ENCODE measurements at places on chromosomes 12 and 14.

- DNase-seq = no peak
These were observed 308.8 kb downstream of the SNAPC1 start for GRCh38 chr14:62071039-62071438.

DNA sequence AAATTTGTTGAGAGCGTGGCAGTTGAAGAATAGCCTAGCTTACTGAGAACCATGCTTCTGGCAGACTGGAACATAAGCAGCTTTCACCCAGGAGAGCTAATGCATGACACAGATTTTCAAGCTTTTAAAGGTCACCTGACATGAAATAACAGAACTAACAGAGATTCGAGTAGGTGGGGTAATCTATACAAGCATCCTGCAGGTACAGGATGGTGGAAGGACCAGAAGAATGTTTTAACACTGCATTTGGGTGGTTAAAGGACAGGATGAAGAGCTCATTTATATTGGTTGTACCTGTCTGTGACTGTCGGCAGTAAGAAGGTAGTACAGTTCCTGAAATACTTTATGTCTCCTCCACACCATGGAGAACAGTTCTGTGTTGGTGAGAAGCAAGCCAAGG is 8.9 kb downstream of the PELI2 start:
- no peak for DNase-seq

DNA sequence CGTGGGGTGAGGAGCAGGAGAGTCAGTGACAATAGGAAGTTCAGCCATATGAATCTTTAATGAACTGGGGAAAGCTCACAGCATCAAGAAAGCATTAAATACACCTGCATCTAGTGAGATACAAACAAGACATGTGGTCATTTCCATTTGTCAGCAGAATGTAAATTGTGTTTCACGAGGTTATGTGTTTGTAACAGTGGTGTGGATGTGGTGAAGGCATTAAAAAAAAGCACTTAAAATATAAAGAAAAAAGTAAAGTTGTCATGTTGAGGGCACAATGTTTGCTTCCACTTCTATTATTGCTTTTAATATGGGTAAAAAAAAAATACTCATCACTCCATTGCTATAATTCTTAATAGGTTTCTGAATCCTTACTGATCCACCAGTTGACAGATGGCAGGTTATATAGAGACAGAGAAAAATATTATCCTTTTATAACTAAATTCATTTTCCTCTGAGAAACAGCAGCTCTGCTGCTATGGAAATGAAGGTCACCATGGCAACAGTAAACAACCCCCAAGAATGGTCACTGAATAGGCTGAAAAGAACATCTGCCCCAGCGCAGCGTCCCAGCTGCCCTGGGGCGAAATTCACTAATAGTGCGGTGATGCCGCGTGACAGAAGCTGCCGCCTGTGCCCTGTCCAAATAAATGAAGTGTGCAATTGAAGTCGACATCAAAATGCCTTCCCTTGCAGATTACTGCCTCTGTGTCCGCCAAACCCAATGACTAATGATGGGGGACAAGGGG is 226.1 kb downstream of the FOXN3 start:
- DNase-seq = no peak

GRCh38 chr12:74111688-74112360 is 425.8 kb upstream of the ATXN7L3B start:
- DNase-seq = peak; percentile 56

- no peak for DNase-seq
These were observed 192.4 kb downstream of the PELI2 start for GRCh38 chr14:56310643-56311042.

GRCh38 chr12:92827836-92828431 is 101.2 kb downstream of the EEA1 start:
- peak; percentile 30 for DNase-seq

DNA sequence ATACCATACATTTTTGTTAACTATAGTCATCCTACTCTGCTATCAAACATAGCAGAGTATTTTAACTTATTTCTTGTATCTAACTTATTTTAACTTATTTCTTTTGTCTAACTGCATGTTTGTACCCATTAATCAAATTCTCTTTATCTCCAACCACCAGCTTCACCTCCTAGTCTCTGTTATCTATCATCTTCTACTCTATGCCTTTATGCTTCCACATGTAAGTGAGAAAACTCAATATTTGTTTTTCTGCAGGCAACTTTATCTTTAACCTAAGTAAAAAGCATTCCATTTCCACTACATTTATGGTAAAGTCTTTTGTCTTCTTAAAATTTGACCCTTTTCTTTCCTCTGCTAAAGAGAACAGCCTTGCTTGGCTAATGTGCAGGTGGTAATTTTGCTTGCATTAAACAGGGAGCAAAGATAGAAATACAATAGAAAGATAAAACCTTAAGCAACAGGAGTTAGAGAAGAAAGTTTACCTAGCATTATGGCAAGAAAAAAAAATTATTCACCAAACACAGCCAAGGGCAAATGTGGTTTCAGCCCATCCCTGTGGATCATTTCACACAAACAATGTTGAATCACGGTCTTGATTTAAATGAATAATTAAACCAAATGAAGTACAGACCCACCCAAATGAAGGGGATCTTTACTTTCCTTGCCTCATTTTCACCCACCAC is 110.9 kb upstream of the TSPAN8 start:
- no peak for DNase-seq

DNA sequence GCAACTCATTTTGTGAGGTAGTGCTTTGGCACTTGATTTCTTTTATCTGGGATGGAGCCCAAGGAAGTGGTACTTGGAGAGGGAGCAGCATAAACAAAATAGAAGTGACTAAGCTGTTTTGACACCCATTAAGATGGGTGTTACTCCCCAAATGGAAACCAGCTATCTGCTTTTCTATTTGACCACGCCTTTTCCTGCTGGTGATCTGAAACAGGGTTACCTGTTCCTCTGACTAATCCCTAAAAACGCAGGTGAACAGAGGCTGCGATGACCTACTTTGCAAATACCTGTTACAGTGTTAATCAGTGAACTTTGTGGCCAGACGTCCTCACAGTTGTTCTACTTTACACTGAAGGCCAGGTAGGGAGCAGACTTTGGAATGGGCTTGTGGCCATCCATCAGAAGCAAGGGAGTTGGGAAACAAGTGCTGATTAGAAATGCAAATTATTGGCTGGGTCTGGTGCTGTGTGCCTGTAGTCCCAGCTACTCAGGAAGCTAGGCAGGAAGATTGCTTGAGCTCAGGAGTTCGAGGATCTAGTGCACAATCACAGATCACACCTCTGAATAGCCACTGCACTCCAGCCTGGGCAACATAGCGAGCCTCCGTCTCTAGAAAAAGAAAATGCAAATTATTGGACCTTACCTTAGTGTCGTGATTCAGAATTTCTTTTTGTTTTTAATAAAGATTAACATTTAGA is 58.3 kb upstream of the HECTD1 start:
- peak; percentile 43 for DNase-seq

DNA sequence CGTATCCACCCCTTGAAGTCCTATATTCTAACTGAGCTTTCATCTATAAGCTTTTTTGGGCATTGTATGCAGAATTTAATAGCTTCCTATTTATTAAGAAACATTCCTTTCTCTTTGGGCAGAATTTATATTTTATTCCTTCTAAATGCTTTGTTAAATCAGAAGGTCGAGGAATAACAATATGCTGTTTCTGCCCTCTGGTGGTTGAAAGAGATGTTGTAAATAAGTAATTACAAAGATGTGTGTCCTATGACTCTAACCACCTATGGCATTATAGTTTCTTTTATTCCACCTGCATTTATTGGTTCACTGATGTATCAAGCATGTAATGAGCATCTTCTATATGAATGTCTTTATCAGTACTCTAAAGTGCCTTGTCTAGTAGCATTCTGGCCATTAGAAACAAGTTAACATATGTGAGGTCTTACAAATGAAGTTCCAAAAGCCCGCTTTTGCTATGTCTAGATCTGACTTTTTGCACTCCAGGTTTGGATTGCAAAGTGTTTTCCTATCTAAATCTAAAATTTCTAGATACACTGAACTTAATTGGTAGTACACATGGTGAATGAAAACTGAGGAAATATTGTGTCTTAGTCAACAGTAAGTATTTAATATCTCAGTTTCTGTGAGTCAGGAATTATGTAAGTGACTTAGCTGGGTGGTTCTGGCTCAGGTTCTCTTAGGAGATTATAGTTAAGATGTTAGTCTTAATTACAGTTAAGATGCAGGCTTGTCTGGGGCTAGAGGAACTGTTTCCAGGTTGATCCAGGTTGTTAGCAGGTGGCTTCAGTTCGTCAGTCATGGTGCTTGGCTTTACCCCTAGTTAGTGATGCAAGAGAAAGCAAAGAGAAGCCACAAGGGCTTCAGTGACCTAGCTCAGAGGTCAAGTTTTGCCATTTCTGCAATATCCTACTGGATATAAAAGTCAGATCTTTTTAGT is 57.5 kb downstream of the PLEKHA5 start:
- DNase-seq = no peak

DNA sequence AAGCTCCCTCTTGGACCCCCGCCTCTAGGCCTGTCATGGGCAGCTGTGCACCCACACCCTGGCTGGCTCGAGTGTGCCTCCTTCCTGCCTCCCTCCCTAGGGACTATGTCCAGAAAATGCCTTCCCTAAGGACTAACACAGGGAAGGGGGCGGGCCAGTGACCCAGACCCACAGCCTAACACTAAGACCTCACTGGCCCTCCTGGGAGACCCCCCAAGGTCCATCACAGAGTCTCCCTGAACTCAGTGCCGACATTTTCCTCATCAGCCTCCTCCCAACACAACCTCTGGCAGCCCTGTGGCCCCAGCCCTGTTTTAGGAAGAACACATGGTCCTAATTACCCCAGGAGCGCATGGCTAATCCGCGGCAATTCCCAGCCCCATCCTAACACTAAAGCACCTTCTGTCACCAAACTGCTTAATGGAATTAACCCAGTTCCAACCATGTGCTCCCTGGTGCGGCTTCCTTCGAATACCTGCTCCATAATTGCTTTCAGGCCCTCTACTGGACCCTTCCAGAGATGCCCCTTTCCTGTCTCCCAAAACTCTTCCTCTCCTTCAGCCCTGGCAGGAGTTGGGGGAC is 5.6 kb downstream of the MSI1 start:
- no peak for DNase-seq

GRCh38 chr12:118773956-118774723 is 207.2 kb upstream of the SRRM4 start:
- DNase-seq = no peak

DNA sequence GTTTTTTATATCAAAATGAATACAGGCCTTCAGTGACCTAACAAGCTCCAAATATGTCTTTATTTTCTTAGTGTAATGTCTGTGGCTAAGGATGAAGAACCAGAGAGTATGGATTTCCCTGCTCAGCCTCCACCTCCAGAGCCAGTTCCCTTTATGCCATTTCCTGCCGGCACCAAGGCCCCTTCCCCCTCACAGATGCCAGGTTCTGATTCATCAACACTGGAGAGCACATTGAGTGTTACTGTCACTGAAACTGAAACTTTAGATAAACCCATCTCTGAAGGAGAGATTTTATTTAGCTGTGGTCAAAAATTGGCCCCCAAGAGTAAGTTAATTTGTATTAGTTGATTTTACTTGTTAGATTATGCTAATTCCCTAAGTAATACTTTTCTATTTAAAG is 61.0 kb downstream of the KIAA0586 start:
- no peak for DNase-seq

DNA sequence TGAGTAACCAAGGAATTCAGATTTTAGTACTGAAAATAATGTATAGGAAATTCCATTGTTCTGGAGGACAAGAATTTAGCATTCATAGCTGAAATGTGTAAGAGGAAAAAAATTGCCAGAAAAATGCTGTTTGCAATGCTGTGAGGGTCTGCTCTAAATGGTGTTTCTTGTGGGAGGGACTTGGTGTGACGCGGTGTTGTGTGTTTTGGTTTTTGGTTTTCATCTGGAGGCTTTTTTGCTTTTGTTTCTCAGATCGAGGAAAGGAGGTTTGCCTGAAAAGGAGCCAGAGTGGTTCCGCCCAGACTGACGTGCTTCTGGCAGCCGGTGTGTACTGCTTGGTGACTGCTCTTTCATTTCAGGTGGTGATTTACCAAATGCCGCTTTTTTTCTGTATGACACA is 211.8 kb upstream of the HMGA2 start:
- peak; percentile 10 for DNase-seq

DNA sequence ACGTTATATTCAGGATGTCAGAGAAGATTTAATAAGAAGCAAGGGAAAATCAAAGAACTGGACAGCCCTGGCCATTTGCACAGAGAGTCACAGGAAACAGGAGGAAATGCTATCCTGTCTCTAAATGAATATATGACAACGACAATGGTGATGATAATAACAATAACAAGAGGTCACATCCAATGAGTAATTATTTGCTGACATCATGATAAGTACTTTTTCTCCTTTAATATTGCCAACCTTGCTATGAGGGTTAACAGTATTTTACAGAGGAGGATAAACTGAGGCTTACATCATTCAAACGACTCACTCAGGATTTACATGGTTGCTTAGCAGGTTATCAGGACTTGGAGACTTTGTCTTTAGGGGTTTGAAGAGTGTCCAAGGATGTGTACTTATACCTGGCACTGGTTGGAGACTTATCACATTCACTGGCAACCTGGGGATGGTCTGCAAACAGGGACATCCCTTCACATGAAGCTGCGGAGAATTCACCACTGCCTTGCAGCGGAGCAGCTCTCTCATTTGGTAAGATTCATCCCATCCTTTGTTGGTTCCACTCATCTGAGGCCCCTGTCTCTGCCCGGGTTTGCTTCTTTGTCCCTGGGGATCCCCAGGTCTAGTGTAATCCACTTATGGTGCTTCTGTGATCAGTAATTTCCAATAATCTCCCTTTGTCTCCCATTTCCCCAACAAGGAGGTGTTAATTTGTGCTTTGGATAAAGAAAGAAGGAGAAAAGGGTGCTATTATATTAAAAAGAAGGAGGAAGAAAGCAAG is 637.8 kb downstream of the BCL11B start:
- DNase-seq = no peak

DNA sequence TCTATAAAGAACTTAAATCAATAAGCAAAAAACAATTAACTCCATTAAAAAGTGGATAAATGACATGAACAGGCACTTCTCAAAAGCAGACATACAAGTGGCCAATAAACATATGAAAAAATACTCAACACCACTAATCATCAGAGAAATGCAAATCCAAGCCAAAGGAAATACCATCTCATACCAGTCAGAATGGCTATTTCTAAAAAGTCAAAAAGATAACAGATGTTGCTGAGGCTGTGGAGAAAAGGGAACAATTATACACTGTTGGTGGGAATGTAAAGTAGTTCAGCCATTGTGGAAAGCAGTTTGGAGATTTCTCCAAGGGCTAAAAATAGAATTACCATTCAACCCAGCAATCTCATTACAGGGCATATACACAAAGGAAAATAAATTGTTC is 234.5 kb upstream of the PLXNC1 start:
- no peak for DNase-seq

DNA sequence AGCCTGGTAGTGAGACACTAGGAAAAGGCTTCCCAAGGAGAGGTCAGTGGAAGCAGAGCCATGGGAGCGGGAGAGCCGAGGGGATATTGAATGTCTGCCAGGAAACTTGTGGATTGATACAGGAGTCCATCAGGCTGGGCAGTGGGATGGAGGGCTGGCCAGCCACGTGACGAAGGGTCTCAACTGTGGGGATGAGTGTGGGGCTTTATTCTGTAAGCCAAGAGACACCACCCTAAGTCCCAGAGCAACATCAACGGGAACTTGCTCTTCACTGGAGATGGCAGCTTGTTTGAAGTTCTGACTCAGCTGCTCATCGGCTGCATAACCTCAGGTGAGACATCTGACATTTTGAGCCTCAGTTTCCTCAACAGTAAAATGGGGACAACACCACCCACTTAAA is 197.8 kb downstream of the VRK1 start:
- no peak for DNase-seq
